HuH-7.5 (cell line): ENCODE measurements at places on chromosomes 3 and 15.
A peak's percentile ranks its signal among the peaks of the same experiment; 100 is the strongest.

DNA sequence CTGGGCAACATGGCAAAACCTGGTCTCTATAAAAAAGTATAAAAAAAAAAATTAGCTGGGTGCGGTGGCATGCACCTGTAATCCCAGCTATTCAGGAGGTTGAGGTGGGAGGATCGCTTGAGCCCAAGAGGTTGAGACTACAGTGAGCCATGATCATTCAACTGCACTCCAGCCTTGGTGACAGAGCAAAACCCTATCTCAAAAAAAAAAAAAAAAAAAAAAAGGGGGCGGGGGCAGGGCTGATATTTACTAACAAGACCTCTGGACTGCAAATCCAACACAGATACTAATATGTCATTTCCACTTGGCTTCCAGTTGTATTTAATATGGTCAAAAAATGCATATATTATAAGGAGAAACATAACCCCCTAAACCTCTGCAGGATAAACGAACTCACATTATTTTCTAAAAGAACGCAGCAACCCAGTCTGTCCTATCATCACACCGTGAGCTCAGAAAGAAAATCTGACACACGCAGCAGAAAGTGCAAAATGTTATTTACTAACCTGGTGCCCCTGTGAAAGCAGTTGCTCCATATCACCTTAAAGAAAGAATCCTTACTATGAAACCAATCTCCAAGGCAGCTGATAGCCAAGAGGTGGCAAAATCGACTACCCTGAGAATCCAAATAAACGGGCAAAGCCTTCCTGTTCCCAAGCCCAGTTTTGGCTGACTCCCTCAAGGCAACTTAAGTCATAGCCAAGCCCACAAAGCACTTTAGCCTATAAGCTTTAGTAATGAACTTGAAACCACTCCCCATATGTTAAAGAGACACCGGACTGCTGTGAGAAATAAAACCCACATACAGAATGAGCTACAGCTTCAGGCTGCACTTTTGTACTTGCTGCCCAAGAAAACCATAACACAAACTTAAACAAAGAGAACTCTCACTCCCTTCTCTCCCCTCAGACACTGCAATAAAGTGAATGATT lies 39.3 kb downstream of the PLD1 start:
- DNase-seq, result no peak

- no peak for DNase-seq
Observed at GRCh38 chr3:172103724-172104123, 64.3 kb downstream of the FNDC3B start.

DNA sequence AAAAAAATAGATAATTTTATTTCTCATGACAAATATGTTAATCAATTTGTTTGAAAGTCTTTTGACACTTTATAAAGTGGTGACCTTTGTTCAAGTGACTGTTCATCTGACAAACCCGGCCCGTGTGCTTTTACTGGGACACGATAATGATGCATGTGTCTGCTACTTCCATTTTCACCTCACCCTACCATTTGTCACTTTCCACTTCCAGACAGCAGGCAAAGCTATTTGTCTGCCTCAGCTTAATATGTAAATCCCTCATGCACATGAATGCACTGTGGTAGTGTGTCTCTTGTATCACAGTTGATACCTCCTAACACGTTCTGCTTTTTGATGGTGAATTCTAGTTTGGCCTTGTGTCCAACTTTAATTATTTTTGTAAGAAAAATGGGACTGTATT lies 204.3 kb downstream of the BBX start:
- no peak for DNase-seq

DNA sequence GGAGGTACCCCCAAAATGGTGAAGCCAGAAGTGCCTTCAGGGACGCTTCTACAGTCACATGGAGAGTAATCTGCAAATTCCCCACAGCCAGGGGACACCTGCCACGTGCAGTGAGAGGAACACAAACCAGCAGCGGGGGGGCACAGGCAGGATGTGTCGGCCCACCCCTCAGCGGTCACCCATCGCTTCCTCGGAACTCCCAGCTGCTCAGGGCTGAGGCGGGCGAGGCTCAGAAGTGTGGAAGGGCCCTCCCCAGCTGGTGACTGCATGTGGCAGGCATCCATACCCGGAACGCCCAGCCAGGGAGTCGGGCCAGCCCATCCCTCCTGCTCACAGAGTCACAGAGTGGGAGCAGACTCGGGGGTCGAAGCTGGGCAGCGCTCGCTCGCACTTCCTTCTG lies 63.7 kb downstream of the SLC12A8 start:
- DNase-seq, result no peak

GRCh38 chr3:161647936-161648470 lies 151.4 kb downstream of the OTOL1 start:
- DNase-seq, result no peak

- DNase-seq, result no peak
Observed at GRCh38 chr3:136893848-136894443, 31.9 kb downstream of the NCK1 start.

GRCh38 chr15:75723847-75724660 lies 11.4 kb upstream of the CSPG4 start:
- peak; percentile 98 for DNase-seq

DNA sequence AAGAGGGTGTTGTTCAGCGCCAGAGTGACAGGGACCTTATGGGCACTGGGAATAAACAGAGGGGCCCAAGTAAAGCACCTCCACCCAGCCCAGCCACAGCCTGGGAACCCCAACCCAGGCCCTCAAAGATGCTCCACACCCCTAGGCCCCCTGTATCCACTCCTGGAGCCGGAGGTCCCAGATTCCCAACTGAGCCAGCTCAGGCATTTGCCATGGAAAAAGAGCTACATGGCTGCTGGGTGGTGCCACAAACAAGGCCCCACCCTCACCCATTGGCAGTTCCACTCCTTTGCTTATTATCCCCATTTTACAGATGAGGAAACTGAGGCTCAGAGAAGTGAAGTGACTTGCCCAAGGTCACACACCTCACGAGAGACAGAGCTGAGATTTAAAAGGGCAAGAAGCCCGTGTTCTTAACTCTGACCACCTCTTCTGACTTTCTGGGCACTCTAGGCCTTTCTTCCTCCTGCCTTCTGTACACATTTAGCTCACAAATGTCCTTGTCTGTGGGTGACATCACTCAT lies 16.9 kb downstream of the ANPEP start:
- DNase-seq, result no peak

DNA sequence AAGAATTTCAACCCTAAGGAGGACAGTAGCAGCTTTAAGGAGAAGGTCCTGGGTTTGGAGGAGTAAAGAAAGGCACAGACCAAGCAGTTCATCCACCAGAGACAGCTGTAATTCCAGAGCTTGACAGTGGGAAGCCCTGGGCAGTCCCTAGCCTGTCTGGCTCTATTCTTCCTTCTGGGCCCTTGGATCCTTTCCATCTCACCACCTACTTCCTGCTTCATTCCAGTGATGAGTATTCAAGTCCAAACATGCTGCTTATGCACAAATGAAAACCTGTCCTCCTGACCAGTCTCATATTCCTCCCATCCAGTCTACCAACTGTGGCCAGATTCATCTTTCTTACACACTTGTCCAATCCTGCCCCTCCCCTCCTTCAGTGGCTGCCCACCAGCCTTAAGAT lies 171.4 kb downstream of the CNTN3 start:
- no peak for DNase-seq

GRCh38 chr3:194689493-194689944 lies 3.8 kb downstream of the FAM43A start:
- no peak for DNase-seq

DNA sequence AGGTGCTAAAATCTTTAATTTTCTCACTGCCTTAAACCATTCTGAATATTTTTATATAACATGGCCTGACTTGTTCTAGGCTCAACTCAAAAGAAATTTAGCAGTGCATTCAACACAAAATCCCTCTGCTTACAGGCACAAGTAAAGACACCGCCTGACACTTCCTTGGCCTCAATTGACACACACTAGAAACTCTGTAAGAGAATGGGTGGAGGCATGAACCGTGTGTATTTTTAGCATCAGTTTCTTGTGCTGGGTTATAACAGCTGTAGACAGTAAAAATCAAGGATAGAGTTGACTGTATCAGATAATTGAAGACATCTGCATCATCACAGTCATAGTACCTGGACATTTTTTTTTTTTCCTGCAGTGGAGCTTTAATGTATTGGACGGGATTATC lies 54.3 kb downstream of the SLC9A9 start:
- no peak for DNase-seq

GRCh38 chr15:71362987-71363968 lies 248.0 kb downstream of the THSD4 start:
- no peak for DNase-seq

DNA sequence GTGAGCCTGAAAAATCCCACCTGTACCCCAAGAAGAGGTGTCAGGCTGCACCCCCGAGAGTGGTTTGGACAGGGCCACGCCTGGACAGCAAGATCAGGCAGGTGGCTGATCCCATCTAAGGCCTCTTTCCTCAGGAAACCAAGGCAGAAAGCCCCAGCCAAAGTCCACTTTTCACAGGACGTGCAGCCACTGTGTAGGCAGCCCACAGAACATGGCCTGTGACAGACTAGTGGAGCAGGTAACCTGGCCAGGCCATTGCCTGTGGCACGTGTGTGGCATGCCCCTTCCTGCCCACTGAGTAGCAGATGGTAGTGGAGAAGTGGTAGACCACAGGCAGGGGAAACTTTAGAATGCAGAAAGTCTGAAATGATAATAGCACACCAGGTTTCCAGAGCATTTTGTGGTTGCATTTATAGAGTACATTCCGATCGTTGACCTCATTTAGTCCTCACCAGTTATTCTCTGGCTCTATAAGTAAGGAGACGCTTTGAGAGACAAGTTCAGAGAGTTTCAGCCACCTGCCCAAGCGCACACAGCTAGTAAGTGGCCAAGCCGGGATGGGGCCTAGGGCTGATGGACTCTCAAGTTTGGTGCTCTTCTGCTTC lies 68.7 kb downstream of the AAGAB start:
- no peak for DNase-seq

GRCh38 chr3:9405756-9406155 lies 8.3 kb downstream of the SETD5 start:
- DNase-seq, result no peak

GRCh38 chr15:96774216-96774615 lies 443.7 kb downstream of the NR2F2 start:
- DNase-seq, result no peak
